ENCODE measurements at places on chromosomes 12 and 14.
A peak's percentile ranks its signal among the peaks of the same experiment; 100 is the strongest.

DNA sequence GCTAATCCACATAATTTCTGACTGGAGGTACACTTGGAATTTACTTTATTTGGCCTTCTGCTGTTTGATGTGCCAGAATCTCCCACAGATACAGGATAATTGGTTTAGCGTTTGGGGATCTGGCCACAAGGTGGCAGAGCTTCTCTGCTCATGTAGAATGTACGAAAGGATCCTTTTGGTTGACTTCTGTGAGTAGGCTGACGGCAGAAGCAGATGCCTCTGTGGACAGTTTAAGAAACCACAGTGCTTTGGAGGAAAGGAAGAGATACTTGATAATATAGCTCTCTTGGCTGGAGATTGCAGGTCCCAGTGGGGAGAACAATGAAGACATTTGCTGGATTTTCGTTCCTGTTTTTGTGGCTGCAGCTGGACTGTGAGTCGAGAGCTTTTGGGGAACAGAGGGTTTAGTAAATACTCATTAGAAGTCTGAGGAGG, 75.3 kb upstream of the OR4E1 start:
- no peak for DNase-seq

GRCh38 chr14:70144046-70144445, 44.7 kb downstream of the SLC8A3 start:
- DNase-seq = no peak

DNA sequence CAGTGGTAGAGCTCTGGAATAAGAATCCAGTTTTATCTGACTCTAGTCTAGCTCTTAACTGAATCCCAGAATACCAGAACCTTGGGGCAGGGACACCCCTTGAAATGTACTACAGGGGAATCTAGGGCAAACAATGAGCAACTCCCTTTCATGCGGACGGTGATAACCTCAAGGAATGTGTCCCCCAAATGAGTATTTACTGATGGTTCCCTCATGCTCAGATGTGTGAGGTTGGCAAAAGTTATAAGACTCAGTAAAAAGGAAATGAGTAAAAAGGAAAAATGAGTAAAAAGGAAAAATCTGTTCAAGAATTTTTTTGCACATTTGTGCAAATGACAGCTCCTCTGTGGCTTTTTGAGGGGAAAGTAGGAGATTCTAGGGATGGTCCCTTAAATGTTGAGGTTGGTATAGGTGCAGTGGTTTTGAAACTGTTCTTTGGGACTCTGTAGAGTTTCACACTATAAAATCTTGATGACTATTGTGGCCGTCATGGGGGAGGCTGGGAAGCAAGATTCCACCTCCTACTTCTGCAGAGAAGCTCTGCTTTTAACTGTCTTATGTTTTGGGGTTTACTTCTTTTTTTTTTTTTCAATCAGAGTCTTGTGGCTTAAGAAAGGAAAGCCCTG, 58.6 kb downstream of the NRXN3 start:
- no peak for DNase-seq

DNA sequence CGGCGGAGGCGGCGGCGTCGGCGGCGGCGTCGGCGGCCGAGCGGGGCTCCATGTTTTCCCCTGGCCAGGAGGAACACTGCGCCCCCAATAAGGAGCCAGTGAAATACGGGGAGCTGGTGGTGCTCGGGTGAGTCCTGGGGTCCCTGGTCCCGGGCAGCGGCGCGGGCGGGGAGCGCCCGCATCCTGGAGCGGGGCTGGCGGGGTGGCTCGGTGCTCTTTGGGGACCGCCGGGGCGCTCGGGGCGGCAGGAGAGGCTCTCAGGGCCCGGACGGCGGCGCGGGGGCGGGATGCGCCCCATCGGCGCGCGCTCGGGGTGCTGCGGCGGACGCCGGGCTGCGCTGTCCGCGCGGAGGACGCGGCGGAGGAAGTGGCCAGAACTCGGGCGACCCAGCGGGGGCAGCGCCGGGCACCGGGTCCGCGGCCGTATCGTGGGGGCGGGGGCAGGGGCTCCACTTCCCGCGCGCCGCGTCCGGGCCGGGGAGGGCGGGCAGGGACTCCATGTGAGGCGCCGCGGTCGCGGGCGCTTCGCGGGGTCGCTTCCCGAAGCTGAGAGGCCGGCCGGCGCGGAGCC, 485 bp downstream of the PELI2 start:
- DNase-seq = no peak

- no peak for DNase-seq
Measured at GRCh38 chr12:12723681-12724420, 6.7 kb downstream of the CDKN1B start.

DNA sequence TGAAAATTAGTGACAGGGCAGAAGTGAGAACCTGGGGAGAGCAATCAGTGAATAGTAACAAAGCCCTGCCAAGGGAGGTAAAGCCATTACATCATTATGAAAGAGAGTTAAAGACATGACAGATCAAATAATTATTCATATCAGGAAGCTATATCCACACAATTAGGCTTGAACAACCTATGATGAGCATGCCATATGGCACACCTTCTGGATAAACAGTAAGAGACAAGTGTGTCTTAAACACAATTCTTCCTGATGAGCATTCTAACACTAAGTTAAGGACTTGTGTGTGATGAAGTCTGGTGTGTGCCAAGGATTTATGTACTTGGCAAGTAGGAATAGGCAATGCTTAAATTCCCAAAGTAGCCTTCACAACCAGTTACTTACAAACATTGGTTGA, 76.1 kb downstream of the GALNT4 start:
- no peak for DNase-seq

- DNase-seq = peak; percentile 48
Measured at GRCh38 chr14:24215495-24216344, at the start of gene MDP1. Gene MDP1 (minus strand): TSS chr14:24216066. CDS start chr14:24215955, 111 bp downstream.

- DNase-seq = no peak
Measured at GRCh38 chr12:67026487-67027246, 242.5 kb upstream of the CAND1 start.

DNA sequence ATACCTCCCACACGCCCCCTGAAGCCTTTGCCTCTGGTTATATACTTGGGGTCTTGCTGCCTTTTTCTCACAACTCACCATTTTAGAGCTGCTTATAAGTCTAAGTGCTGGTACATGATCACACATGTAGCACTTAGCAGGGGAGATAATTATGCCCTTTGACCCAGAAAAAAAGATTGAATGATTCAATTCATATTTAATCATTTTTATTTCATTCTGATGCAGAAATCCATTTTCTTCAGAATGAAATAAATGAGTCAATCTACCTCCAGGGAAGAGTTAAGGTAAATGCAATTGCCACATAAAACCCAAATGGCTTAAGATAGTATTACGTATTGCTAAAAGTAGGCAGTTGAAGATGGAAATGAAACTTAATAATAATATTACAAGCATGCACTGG, 414.6 kb upstream of the PRICKLE1 start:
- DNase-seq = no peak

DNA sequence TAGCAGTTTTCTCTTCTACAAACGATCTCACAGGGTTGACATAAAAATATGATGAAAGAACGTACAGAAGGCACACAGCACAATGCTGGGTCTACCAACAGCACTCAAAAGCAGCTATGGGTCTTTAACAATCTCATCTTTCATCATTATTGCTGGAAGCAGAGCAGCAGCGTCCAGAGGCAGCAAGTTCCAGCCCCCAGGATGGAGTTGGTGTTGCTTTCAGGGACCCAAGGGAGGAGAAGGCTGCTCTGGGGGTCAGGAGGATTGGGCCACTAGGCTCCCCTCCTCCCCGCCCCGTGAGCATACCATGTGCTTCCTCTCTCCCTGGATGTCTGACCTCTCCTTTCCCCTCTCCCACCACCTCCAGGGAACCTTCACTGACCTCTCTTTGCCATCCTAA, 13.3 kb downstream of the KCTD10 start:
- DNase-seq = no peak

DNA sequence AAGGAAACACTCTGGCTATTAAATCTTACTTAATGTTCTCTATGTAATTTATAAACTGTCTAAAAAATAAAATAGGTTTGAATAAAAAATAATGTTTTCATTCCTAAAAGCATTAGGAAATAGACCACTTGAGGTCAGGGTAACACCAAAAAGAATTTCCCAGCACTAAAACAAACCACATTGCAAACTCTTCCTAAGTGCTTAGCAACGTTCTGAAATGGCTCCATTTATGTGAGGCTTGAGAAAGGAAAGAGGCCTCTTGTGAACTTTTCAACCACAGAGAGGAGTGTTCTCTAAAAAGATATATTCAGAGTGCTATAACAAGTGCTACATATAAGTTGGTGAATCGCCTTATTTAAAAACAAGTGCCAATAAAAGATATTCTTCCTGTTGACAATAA, 42.7 kb downstream of the ALX1 start:
- DNase-seq = no peak

Data from fibroblast of skin of left biceps (primary cell).